Activated T-helper 9 cell treated with anti-CD3 and anti-CD28 coated beads, Interleukin-2, amount 50 U/mL, for 16 hours (primary cell): ENCODE measurements at places on chromosomes 12 and 14.

- no peak for DNase-seq
These were observed 22.1 kb downstream of the LGMN start for GRCh38 chr14:92726135-92726932.

GRCh38 chr14:88242446-88242845 lies 80.6 kb downstream of the KCNK10 start:
- DNase-seq = no peak

DNA sequence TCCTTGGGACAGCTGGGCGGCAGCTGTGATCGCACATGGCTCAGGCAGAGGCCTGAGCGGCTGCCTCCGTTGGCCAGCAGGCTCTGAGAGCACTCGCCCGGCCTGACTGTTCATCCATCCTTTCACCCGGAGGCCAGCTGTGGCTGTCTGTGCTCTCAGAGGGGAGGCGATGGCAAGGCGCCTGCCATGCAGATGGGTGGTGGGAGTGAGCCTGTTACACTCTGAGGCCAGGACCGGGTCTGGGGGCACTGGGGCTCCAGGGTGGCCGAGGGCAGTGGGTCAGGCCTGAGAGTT lies 292.3 kb downstream of the TMEM121 start:
- no peak for DNase-seq

GRCh38 chr14:68784226-68784910 lies 8.5 kb downstream of the ZFP36L1 start:
- DNase-seq = no peak

DNA sequence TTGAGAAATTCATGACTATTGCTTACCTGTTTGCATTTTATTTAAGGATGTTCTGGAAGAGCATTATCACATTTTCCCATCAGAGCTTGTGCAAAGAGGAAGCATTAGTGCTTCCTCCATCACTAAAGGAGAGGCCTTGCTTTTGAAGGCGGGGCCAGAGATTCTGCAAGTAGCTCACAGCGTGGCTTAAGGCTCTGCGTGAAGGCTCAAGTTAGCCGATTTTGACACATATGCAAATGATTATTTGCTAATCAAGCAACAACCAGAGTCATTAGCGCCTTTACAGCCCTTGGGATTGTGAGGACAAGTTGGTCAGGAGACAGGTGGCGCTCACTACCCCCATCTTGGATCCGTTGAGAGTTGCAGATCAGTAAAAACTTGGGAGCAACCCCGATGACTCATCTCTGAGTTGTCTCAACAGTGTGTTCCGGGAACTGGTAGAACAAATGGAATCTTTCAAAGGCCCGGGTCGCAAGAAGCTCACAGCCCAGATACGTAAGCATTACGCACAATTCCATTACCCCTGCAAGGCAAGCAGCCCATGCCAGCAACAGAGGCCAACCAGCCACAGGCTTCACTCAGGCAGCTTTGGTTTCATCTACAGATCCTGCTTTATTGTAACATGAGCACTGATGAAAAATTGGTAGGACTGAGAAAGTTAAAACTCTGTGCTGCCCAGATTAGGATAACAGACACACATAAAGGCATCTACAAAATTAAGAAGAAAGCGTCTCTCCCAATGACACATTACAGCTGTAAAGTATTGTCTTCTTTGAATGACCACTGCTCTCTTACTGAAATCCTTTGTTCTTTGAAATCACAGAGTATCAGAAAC lies 34.9 kb upstream of the SPTSSA start:
- DNase-seq = no peak

DNA sequence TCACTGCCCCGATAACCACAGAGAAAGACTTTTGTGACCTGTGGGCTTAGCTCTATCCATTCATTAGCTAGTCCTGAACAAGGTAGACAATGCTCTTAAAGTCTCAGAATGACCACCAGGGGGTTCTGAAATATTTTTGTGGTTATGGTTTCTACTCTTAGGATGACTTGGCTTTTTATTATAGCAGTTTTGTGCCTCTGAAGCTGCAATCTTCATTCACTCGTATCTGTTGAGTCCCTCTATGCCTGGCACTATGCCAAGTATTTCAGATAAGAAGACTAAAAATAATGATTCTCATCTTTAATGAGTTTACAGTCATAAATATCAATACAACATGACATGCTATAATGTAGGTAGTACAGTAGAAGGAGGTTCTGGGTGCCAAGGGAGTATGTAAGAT lies 130.8 kb upstream of the TRHDE start:
- no peak for DNase-seq

GRCh38 chr12:47343684-47344567 lies 264.2 kb upstream of the AMIGO2 start:
- DNase-seq = no peak

DNA sequence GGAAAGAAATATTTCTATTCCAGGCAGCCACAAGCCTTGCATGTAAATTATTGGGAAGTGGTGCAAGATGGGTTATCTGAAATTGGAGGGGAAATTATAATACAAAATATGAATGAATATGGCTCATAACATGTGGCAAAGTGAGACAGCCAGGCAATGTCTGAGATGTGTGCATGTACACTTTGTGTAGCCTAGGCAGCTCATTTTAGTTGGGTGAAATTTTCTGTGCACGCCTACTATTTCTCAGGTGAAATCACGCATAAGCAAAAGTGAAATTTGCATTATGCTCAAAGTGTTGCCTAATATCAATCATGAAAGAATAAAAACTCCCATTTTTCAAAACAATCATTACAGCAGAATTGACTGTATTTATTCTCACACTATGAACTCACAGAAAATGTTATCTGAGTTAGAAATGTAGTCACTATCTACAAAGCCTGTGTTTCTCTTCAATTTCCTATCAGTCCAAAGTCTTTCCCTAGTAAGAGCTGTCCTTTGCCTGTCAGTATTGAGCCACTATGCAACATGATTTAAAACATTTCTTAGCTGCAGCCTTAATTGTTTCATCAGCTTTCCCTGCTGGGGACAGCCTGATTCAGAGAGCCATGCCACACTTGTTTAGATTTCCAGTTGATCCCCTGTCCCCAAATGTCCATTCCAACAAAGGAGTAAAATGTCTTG lies 80.7 kb downstream of the EPS8 start:
- no peak for DNase-seq

GRCh38 chr12:23209793-23210192 lies 584.8 kb downstream of the ETNK1 start:
- DNase-seq = no peak

GRCh38 chr14:105502446-105503295 lies 11.6 kb downstream of the TEDC1 start:
- DNase-seq = no peak

DNA sequence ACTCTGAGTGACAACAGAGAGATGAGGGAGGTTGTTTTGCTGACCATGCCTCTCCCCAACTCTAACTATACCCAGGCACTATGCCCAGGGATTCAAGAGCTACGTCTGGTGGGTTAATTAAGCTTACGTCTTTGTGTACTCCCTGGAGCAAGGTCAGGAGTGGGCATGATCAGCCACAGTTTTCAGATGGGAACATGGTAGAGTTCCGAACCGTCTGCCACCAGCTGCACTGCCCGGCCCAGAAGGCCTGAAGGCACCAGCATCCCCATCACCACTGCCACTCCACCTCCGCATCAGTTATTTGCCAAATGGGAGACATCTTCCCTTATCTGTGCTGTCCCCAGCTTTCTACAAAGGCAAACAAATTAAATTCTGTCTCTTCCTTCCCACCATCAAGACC lies 11.1 kb upstream of the GPX2 start:
- no peak for DNase-seq

- DNase-seq = no peak
These were observed 6.8 kb downstream of the TESC start for GRCh38 chr12:117092511-117092780.

- DNase-seq = no peak
These were observed 48.5 kb downstream of the BAZ2A start for GRCh38 chr12:56581418-56582145.

DNA sequence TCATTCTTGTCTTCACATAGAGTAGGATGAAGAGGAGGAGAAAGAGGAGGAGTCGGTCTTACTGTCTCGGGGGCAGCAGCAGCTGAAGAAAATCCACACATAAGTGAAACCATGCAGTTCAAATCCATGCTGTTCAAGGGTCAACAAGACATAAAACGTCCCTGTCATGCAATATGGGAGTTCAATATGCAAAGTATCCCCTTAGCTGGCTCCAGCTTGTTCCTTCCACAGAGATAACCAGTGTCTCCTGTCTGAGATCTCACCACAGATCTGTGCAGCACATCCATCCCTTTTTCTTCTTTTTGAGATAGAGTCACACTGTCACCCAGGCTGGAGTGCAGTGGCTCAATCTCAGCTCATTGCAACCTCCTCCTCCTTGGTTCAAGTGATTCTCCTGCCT lies 357.5 kb downstream of the GALC start:
- DNase-seq = no peak

DNA sequence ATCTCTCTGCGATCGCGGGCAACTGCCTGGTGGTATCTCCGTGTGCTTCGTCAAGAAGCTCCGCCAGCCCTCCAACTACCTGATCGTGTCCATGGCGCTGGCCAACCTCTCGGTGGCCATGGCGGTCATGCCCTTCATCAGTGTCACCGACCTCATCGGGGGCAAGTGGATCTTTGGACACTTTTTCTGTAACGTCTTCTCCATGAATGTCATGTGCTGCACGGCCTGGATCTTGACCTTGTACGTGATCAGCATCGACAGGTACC lies 1.6 kb upstream of the HEBP1 start:
- no peak for DNase-seq

DNA sequence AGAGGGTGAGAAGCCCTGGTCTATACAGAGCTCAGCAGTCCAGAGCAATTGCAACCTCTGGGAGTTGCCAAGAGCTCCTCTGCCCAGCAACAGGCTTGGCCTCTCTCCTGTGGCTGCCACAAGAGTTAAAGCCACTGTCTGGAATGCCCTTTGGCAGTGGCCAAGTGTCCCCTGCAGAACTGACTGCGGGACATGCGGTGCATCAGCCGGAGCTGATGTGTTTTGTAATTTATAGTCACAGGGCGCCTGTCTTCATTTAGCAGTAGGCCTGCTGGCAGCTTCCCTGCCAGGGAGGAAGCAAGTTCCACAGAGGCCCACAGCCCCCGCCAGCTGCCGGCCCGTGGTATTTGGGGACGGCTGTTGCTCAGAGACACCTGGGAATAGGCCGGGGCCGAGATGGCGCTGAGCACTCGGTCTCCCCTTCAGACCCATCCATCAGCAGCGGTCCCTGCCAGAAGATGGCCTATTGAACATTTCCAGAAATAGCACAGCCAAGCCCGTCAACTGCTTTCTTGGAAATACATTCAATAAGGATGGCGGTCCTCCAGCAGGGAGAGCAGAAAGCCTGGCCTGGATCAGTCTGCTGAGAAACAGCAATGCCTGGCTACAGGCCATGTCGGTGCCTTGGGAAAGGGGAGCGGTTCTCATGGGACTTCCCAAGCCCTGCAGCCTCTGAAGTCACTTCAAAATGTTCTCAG lies 217.4 kb downstream of the CRADD start:
- no peak for DNase-seq

DNA sequence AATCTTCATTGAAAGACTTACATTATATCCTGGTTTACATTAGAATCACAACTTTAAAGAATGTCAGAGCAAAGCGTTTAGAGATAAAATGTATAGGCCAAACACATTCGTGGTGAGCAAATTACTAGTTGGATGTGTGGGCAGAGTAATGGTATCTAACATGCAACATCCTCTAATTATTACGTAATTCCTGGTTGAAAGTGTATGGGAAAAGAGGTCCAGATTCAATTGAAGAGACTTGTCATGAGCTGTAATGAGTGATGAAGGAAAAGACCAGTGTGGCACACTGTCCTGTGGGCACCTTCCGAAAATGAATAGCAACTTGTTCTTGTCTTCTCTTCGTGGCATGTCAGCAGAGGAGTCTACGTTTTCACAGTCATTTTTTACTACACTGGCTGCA lies 192.8 kb downstream of the LRIG3 start:
- DNase-seq = no peak

GRCh38 chr14:31230573-31230958 lies 23.0 kb upstream of the HECTD1 start:
- DNase-seq = no peak

- no peak for DNase-seq
These were observed 48.4 kb downstream of the SLC4A8 start for GRCh38 chr12:51472984-51473383.

GRCh38 chr12:53381731-53382630 lies 2.0 kb downstream of the SP1 start:
- peak; percentile 19 for DNase-seq

GRCh38 chr14:50758305-50758704 lies 72.7 kb downstream of the NIN start:
- no peak for DNase-seq

GRCh38 chr12:107864235-107864634 lies 89.7 kb downstream of the ASCL4 start:
- DNase-seq = no peak

- no peak for DNase-seq
These were observed 7.4 kb upstream of the TUBA1B start for GRCh38 chr12:49138587-49138986.

GRCh38 chr14:103516426-103517173 lies 6.0 kb downstream of the CKB start:
- DNase-seq = no peak

DNA sequence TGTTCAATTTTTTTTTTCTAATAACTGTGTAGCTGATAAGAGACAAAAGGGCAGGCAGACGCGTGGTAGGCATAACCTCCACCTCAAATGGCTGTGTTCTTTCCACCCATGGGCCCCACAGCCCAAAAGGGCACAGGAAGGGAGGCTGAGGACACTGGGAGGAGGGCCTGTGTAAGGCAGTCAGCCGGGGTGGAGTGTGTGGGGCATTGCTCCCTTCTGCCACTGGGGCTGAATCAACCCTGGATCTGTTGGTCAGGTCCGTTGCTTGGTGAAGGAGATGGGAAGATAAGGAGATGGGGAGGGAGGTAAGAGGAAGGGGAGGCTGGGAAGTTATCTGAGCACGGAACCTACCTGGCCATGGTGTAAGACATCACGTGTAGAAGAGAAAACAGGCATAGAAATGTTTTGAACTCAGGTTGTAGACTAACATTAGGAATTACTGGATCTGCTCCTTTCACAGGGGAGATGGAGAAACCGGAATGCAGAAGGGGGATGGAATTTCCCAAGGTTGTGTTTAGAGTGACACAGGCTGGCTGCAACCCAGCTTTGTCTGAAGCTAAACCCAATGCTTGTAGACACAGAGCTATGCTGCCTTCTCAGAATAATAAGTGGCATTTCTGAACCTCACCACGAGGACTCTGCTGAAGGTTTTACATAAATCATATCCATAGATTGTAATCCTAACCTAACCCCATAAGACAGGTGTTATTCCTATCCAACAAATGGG lies 138.5 kb upstream of the NOS1 start:
- DNase-seq = no peak
